Stimulated activated CD8-positive, alpha-beta memory T cell treated with anti-CD3 and anti-CD28 coated beads, Interleukin-15, amount 100 ng/mL, for 24 hours (primary cell): ENCODE measurements at places on chromosomes 12 and 14.
A peak's percentile ranks its signal among the peaks of the same experiment; 100 is the strongest.

GRCh38 chr12:113083863-113084435 is 27.4 kb downstream of the DTX1 start:
- DNase-seq: no peak

DNA sequence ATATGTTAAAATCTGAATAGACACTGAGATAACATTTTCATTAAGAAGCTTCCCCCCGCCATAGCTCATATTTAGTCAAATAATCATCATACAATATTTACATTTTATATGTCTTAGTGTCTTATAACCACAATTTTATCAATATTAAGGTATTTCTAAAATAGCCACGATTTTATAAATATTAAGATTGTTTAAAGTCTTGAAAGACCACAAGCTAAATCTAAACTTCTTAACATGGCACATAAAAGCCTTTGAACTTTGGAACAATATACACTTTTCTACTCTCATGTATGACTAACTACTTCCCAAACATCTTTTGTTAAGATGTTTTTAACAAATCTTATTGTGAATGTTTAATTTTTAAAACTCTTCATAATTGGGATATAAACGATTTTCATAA is 6.5 kb downstream of the USP44 start:
- no peak for DNase-seq

DNA sequence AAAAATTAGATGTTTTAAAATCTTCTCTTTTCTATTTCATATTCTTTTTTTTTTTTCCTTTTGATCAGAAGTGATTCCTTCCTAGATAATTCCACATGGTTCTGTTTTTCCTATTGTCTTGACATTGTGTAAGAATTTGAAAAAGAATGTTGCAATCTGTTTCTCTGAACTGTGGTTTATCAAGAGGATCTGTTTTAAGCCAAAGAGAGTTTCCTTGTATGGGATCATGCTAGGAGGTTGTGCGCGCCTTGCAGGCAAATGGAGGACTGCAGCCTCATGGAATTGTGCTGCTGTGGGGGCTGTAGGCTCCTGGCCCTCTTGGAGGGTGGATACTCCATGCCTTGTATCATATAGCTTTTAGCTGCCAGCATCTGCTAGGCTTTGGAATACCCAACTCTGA is 43.3 kb upstream of the MBIP start:
- DNase-seq: no peak

- DNase-seq: no peak
These were observed 64.0 kb downstream of the PIWIL1 start for GRCh38 chr12:130401703-130402102.

GRCh38 chr14:24264298-24264697 is 1.3 kb upstream of the TGM1 start:
- no peak for DNase-seq

GRCh38 chr12:126247936-126248335 is 1182.7 kb downstream of the AACS start:
- no peak for DNase-seq

DNA sequence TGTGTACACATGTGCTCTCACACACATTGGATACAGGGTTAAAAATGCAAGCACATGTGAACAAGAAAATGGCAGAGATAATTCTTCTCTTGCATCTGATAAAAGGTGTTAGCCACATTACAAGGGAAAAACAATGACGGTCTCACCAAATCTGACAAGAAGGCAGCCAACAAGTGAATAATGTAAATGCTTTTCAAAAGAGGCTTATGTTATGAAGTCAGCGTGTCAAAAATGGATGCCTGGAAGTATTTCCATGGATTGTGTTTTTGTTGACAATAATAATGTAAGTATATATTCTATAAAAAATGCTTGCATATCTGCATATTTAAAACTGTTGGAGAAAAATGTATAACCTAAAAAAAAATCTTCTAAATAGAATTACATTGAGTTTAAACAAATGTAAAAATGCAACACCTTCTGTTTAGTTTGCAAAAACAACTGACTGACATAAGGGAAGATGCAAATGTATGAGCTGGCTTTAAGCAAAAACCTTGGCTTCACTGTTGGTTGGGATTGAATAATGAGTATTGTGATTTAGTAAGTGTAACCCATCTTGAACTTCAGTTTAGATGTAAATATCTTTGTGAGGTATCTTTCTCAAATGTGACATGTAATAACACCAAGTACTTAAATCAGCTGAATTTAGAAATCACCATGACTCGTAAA is 424.9 kb downstream of the PDZRN4 start:
- no peak for DNase-seq

DNA sequence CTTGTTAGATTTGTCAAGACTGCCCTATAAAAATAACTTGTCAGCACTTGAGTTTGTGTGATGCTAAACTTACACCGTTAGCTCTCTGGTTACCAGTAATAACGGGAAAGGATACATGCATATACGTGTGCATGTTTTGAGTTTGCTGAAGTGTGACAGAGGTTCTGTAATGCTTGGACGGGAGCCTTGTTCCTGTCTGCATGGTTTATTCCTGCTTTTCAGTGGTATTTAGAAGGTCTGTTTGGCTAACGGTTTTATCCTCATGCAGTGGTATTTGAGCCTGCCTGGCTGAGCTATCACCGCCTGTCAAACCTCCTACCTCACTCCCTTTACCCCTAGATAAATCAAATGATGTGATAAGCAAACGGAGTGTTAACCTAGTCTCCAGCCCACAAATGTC is 305.6 kb downstream of the GALC start:
- no peak for DNase-seq

DNA sequence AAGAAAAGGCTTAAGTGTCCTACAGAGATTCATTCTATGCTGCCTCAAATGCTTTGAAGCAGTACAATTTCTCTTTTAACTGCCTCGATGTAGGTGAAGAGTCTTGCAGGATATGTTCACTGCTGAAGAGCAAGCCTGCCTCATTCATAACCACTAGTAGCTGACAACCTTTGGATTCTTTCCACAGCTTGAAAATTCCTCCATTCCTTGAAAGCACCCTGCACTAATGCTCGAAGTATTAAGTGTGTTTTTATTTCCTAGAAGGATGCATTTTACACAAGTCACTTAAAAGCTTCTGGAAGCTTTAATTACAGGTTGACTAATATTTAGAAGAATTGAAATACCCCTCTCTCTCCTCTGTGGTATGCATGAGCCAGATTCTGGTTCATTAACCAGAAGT is 429.4 kb downstream of the DIO2 start:
- no peak for DNase-seq

DNA sequence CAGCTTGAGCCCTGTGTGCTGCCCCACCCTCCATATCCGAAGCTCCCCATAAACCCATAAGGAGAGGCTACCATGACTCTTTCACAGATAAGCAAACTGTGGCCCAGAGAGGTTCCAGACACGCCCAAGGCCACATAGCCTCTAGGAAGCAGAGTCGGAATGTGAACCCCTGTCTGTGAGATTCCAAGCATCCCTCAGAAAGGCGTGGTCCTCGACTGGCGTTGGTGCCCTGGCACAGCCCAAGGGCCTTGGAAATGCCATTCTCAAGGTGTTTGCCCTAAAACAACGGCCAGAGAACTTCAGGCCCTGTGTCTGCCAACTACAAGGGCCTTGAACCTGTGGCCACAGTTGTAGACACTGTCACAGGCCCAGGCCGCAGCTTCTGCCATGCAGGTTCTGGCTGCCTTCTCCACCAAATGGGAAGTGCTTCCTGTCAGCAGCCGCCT is 8.5 kb upstream of the DIO3 start:
- DNase-seq: no peak

GRCh38 chr14:68426661-68427549 is 366.0 kb downstream of the ZFP36L1 start:
- DNase-seq: no peak

- no peak for DNase-seq
These were observed 121.5 kb downstream of the SLC15A5 start for GRCh38 chr12:16155938-16156337.

GRCh38 chr12:3453990-3454680 is 36.9 kb upstream of the PRMT8 start:
- no peak for DNase-seq

DNA sequence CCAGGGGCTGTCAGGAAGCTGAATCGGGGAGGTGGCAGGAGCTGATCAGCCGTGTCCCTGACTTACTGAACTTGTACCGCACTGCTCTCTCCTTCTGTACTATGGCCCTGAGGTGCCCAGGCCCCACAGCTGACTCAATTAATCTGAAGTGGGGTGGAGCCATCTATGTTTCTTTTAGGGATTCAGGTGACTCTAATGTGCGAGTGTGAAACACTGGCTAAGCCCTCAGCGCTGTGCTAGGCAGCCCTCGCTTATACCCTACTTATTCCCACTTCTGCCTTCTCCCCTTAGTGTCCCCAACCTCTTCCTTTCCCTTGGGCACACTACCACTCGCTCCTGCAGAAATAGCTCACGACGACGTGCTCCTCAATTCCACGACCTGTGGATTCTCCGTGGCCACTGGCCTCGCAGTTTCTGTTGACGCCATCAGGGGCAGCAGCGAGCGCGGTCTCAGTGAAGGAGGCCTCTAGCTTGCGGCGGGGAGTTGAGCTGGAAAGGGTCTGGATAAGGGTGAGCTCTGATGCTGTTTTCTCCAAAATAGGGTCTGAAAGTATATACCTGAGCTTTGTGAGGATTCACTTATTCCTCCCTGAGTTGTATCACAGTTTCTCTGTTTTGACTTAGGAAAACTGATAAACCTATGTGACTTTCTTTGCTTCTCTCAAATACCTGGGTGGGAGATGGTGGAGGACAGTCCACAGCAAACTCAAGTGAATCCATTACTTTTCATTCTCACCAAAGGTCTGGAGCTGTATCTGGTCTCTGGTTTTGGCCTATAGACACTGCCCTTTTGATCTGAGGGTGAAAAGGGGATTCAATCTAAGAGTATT is 167.6 kb downstream of the SLC41A2 start:
- peak; percentile 20 for DNase-seq

DNA sequence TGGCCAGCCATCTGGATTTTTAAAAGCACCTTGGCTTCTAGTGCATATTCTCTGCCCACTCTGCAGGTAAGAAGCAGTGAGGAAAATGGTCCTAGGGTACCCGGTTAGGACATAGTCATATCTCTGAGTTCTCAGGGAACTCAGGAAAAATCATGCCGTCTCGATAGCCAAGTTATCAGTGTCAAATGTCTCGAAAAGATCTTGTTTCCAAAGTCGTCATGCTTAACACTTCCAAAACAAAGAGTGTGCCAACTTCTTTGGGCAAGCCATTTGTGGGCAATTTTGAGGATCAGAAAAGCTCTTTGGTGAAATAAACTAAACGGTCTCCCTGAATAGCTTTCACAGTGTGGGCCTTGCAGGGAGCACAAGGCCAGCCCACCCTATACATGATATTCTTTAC is 39.2 kb downstream of the RASSF3 start:
- no peak for DNase-seq

DNA sequence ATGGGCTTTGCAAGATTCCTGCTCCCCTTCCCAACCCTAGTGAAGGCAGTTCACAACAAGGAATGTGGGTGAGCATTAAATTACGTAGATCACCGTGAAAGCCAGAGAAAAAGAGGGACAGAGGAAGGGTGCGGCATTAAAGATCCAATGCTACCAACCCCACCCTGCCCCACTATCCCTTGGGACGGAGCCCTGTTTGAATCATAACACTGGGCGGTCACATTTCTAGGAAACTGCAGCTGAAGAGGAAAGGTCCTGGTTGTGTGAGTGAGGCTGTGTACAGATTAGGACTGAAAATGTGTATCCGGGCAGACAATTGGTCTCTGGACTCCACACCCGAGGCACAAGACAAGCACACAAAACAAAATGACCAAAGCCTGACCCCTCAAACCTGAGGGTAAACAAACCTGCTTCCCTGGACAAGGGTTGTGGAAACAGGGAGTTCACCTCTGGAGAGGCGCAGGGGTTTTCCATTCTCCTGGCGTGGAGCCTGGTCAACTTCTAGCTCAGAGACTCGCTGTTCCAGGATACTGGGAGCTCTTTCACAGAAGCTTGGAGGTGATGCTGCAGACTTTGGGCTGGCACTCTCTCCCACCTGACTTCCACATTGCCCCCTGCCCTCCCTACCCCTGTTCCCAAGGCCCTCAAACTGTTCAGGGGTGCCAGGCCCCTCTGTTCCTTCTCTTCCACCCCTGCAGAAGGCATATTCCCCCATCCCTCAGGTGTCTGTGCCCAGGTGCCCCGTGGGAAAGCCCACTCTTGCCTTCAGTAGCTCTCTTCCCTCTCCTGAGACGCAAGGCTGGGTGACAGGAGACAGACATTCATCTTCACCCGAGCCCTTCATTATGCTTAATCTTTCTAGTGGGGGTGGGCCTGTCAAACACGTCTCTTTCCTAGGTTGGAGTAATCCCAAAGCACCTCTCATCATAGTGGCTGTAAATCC is 16.5 kb downstream of the NINJ2 start:
- DNase-seq: no peak

DNA sequence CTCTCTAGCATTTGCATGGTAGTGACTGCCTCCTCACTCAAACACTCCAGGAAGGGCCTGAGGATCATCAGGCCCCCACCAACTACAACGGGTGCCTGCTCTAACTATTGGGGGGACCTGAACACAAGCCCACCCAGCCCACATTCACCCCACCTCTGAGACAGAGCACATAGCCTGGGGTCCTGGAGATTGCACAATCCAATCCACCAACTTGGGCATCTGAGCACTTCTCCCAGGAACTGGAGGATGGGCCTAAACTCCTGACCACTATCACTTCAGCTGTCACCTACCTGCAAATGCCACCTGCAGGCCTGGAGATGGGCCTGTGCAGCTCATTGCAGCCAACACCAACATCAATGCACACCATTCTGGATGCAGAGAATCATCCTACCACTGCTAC is 66.6 kb downstream of the TMTC3 start:
- DNase-seq: no peak

DNA sequence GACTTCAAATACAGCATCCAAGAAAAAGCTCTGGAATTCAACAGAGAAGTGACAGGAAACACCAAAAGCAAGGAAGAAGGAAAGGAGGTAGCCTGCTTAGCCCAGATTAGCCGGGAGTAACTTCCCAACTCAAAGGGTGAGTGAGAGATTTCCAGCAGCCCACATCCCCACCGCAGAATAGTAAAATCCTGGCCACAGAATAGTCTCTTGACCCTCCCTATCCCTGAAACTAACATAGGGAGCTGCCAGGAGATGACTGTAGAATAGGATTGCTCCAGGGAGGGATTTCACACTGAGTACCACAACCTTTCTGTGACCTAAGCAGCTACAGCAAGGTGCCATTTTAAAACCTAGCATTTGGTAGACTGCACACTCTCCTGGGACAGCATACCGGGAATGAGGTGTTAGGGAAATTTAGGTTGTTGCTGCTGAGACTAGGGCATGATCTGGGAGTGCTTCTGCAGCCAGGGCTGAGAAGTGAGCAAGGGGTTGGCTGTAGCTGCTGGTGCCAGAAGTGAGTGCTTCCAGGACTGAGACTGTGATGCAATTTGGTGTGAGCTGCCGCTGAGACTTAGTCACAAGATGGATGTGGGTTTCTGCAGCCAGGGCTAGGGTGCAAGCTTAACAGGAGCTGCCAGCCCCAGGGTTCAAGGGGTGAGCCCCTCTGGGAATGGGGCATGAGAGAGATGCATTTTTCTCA is 66.0 kb downstream of the TMTC3 start:
- no peak for DNase-seq
